Neural progenitor cell (in vitro differentiated cells): ENCODE measurements at places on chromosomes 16 and 17.

- DNase-seq = no peak
Observed at GRCh38 chr16:51429041-51429440, 278.0 kb upstream of the SALL1 start.

GRCh38 chr17:17347234-17347955 is 44.2 kb downstream of the NT5M start:
- no peak for DNase-seq

- DNase-seq = no peak
Observed at GRCh38 chr16:84896847-84897246, 77.1 kb downstream of the CRISPLD2 start.

- no peak for DNase-seq
Observed at GRCh38 chr16:86619239-86619794, 41.0 kb downstream of the FOXL1 start.

DNA sequence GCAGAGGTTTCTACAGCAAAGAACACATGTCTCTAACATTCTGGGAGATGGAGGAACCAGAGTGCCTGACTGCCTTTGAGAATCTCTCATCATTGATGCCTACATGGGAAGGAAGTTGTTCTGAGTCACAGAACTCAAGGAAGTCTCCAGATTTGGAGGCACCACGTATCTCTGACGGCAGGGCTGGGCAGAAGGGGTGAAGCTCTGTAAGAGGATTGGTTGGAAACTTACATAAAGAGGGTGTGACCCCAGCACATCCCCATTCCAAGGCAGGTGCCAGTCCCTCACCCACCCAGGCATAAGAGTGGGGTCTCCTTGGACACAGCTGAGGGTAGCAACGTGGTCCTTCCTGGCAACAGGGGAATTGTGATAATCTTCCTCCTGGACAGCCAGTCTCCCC is 17.4 kb downstream of the TNFRSF13B start:
- no peak for DNase-seq

DNA sequence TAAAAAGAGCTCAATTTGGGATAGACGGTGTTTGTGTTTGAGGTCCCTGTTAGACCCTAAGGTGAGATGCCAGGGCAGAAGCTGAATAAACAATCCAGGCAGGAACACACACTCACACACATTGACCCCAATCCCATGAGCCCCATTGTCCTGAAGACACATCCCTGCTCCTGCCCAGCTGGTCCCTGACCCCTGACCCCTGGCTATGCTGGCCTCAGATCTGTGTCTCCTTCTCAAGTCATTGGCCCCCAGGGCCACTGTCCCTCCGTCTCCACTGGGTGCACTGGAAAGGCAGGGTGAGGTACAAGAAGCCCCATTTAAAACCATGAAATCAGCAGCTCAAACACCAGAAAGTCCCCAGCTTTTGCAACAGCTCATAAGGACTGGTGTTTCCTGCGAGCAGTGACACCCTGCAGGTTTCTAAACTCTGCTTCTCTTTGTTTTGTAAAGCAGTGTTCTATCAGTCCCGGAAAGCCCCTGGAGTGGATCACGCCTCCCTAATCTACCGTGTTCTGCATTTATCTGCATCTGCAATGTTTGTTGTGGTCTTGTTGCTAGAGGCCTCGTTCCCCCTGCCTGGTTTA is 18.0 kb upstream of the ASGR2 start:
- peak; percentile 83 for DNase-seq

- DNase-seq = peak; percentile 9
Observed at GRCh38 chr17:69874175-69874670, 200.8 kb upstream of the KCNJ16 start.

GRCh38 chr17:52181782-52182181 is 23.3 kb upstream of the CA10 start:
- DNase-seq = peak; percentile 32

GRCh38 chr17:80730739-80731138 is 186.1 kb downstream of the RPTOR start:
- DNase-seq = no peak

DNA sequence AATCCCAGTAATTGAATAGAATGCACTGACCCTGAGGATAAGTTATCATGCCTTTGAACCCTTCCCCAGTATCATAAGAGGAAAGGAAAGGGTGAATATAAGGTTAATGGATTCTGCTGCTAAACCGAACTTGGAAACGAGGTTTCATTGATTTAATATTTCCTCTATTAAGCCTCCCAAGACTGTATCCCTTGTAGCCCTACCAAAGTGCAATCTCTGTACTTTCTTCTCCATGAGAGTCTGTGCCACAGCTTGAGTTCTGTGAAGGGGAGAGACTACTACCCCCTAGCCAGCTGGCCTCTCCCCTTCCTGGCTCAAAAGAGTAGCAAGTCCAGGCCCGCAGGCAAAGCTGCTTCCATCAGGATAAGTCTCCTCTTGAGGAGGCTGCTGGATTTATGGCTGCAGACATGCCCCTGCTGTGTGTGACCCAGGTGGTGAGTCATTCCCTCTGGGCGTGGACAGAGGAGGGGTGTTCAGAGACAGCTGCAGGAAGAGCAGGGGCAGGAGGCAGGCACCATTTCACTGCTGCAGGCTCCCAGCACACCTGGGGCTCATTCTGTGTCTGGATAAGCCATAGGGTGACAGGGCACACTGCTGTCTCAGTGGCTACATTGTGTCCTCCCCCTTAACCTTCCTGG is 58.4 kb downstream of the TOM1L2 start:
- DNase-seq = peak; percentile 37

DNA sequence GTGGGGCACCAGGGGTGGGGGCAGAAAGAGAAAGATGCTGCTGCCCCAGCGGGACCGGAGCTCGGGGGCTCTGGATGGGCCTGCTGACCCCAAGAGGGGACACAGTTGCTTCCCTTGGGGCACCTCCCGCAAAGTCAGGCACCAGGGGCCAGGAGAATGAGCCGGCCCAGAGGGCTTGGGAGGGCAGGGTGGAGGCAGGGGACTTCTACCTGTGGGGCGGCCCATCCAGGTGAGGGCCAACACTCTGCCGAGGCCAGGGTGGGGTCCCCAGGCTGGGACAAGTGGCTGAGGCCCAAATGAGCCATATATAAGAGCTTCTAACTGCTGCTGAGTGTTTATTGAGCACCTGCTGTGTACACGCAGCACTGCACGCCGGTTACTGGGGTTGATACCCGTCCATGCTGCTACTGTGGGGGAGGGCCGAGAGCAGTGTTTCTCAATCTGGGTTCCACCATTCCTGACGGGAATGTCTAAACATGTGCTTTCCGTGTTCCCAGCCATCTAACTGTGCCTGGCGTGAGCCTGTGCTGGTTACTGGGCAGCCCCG is 211.7 kb upstream of the GSE1 start:
- no peak for DNase-seq

DNA sequence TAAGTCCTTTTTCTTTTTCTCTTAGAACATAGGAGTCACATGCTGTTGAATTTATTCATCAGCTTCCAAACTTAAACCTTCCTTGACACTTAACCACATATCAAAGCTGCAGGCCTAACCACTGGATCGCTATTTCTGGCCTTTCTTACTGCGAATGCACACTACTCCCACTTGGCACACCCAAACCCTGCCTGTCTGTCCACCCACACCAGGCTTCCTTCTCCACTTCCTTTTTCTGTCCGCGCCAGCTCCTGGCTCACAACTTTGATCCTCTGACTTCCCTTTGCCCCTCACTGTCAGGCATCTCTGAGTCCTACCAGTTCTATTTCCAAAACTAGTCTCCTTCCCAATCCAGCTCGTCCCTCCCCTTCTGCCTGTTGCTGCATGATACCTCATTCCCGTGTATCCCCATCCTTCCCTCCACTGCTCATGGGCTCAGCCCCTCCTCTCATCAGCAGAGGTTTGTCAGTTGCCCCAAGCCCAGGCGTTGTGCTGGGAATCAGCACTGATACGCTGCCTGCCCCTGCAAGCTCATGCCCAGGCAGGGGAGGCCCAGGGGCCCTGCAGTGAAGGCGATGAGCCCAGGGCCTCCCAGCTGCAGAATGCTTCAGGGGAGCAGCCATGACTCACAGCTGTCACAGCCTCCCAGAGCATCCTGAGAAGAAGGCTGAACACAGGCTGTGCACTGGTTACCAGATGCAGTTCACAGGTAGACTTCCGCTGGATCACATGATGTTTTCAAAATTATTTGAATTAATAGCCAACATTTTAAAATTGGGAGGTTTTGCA is 179.8 kb downstream of the KATNIP start:
- DNase-seq = no peak

DNA sequence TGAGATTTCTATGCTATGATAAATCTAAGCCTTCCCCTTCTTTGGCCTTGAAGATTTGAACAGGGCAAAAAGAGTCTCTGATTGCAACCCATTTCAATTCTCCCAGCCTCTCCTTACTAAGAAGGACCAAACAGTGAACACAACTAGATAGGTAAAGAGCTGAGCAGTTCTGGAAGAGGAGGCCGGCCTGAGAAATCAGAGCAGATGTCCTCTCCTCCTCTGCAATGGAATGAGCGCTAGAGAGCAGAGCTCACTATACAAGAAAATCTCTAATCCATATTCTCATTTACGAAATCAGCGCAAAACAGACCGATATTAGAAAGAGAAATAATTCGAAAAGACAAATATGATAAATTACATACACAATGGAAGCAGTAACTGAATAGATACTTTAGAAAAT is 124.2 kb downstream of the CDK5R1 start:
- no peak for DNase-seq

GRCh38 chr17:75019146-75019545 is 6.7 kb downstream of the MRPL58 start:
- no peak for DNase-seq

DNA sequence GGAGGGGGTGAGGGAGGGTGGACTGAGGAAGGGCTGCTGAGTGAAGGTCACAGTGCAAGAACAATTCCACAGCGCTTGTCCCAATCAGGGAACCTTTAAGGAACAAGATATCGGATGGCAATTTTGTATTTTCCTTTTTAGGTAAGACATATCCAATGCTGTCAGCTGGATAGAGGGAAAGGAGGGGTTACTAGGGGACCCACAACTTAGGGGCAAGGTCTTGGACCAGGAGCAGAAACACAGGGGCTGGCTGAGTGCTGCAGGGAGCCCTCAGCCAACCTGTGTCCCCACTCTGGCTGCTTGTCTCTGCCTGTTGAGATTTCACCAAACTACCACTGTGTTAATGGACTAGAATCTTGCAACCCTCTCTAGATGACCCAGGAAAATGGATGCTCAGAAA is 47.6 kb downstream of the AKAP1 start:
- peak; percentile 20 for DNase-seq

DNA sequence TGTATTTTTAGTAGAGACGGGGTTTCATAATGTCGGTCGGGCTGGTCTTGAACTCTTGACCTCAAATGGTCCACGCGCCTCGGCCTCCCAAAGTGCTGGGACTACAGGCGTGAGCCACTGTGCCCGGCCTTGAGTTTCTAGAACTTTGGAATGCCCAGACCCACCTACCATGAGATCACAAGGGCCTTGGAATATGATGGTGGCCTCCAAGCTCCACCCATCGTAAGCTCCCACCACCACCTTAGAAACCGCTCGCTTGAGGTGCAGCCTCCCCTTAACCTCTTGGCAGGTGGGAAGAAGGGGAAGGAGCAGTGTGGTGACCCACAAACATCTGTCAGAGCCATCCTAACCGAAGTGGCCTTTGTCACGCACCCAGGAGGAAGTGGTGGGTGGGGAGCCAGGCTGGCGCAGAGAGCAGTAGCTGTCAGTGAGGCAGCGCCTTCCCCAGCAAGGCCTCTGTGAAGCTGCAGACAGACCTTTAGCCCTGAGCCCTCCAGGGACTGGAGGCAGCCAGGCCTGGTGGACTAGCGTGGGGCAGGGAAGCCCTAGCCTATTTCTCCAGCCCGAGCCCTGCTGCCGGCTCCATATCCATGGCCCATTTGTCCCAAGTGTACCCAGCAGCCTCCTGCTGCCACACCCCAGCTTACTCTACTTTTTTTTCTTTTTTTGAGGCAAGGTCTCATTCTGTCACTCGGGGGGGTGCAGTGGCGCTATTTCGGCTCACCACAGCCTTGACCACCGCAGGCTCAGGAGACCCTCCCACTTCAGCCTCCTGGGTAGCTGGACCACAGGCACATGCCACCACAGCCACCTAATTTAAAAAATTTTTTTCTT is 13.1 kb upstream of the SEPHS2 start:
- no peak for DNase-seq

DNA sequence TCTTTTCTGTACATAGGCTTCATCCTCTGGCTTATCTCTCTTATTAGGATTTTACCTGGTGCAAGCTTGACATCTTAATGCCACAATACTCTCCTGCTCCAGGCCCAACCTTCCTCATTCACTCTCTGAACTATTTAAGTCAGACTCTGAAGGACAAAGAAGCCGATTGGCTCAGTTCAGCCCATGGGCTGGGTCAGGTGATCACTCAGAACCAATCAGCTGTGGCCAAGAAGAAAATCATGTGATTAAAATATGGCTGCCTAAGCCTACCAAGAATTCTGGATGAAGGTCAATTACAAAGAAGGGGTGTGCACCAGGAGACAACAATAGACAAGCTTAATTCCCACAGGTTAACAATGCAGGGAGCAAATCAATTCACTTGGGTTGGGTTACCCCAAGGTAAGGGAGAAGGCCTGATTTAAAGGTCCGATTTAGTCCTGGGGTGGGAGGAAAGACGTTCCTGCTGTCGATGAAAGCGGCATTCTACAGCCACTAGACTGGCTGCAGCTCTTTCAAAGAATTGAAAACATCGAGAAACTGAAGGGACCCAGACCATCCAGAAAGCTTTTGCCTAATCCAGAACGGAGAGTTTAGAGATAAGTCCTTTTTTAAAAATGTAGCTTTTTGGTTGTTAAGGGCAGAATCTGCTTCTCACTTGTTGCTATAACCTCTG is 42.9 kb upstream of the NFAT5 start:
- DNase-seq = no peak

- no peak for DNase-seq
Observed at GRCh38 chr16:41439-42068, 11.9 kb downstream of the POLR3K start.

DNA sequence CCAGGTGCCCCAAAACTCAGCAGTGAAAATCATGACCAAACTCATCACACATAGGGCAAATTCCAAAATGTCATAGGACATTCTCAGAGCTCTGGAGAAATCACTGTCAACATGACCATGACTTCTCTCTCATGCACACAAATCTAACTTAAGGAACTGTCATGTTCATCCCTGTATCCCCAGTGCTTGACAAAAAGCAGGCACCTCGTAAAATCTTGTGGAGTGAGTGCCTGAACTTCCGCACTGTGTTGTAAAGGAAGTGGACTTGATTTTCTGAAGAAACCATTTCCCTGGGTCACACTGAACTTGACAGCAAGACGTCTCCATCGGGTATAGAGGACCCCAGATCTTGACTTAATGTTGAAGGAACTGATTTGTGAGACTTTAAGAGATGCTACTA is 2.8 kb downstream of the KRT37 start:
- DNase-seq = no peak

DNA sequence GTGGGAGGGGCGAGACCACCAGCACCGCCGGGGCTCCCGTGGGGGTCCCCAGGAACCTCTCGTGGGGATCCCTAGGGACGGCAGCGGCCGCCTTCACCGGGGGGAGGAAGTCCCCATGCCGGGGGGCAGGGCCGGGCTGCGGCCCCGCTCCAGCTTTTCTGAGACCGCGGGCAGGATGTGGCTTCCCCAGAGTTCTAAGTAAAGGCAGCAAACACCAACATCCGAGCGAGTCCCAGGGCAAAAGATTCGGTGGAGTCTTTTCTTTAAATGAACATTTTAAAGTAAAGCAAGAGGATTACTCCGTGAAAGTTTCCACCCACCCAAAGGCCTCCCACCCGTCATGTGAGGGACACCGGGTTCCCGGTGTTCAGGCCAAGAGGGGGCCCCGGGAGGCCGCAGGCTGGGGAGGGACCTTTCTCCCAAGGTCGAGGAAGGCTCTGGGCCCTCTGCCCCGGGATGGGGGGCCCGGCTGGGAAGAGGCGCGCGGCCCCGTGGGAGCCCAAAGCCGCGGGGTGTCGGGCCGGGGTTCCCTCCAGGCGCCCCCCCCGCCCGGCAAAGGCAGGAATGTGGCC is 137.2 kb upstream of the RPH3AL start:
- DNase-seq = peak; percentile 52

- no peak for DNase-seq
Observed at GRCh38 chr16:9953908-9954570, 228.2 kb downstream of the GRIN2A start.
